Renal cortex interstitium (tissue), 15 donors: ENCODE measurements at places on chromosomes 4 and X.

DNA sequence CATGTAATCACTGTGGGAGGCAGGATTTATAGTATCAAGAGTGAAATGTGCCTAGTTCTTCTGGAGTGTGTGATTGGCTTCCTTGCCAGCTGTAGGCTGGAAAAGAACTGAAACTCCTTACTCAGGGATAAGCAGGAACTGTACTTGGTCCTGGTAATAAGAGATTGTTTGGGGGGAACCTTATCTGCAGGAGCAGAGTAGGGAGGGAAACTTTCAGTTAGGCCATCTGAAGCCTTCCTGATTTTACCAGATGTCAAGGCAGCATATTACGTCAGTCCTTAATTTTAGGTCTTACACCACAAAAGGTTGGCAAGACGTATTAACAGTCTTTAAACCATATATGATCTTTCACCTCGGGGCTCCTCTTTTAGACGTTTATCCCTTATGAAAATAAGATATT, 231.5 kb upstream of the FMR1 start:
- no peak for DNase-seq

GRCh38 chr4:16505267-16505666, 279.0 kb upstream of the TAPT1 start:
- DNase-seq, result no peak

DNA sequence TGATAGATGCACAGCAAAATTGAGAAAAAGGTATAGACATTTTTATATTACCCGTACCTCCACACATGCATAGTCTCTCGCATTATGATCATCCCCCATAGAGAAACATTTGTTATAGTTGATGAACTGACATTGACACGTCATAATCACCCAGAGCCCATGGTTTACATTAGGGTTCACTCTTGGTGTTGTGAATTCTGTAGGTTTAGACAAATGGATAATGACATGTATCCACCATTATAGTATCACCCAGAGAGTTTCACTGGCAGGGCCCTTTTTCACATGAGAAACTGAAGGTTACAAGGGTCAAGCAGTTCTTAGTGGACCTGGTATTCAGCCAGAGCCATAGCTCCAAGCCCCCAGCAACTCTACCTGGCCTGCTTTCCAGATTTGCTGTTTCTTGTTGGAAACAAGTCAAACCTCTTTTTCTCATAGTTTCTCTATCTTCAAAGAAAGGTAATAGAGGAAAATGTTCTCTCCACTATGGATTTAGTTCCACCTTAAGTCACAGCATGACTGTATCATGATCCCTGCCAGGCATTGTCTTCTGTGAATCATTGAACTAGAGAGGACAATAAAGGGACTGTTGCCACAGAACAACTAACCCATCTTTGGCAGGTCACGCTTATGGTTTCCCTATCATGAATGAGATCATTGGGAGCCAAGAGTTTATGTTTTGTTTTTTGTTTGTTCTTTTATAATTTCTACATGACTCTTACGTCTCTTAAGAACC, 64.0 kb downstream of the HHIP start:
- no peak for DNase-seq

- DNase-seq, result no peak
Measured at GRCh38 chrX:119381349-119381944, 17.7 kb upstream of the SLC25A43 start.

DNA sequence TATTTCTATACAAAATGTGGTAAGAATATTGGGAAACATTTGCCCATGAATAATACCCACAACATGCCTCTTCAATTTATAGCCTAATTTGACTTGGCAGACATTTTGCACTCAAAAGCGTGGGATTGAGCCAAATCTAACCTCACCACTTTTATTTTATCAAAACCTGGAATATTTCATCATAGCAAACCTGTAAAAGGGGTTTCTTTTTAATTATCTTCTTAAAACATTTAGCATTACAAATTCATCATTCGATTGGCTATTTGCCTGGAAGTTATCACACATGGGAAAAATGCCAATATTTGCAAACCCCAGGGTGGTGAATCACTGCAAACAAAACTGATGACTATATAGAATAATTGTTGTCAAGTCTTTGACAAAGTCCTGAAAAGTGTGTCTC, 56.2 kb downstream of the VCX3B start:
- DNase-seq, result no peak

DNA sequence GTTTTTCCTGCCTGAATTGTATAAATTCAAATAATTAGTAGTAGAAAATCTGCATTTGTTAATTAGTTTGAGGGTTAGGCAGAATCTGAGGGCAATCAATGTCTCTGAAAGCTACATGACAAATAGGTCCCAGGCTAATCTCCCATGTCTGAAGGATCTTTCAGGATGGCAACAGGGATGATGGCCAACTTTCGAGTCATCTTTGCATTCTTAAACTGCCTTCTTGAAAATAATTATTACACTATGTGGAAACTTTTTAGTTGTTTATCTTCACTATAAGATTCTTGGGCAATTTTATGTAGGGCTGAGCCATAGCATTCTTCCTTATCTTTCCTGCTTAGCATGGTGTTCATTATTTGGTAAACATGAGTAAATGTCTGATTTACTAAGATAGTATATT, 490.3 kb upstream of the EPHA5 start:
- DNase-seq, result no peak

GRCh38 chrX:110414679-110415439, 56.2 kb downstream of the RTL9 start:
- DNase-seq, result no peak

DNA sequence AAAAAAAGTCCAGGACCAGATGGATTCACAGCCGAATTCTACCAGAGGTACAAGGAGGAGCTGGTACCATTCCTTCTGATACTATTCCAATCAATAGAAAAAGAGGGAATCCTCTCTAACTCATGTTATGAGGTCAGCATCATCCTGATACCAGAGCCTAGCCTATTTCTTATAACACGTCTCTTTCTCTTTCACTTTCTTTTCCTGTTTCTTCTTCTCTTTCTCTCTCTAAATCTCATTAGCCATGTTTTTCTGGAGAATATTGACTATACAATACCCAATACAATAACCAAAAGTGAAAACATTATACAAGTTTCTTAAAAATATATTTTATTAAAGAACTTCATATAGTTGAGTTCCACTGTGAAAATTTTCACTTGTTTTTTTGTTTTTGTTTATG, 1154.9 kb upstream of the PCDH7 start:
- no peak for DNase-seq
